NCI-H2171 (cell line): ENCODE measurements at places on chromosomes 12 and 14.

DNA sequence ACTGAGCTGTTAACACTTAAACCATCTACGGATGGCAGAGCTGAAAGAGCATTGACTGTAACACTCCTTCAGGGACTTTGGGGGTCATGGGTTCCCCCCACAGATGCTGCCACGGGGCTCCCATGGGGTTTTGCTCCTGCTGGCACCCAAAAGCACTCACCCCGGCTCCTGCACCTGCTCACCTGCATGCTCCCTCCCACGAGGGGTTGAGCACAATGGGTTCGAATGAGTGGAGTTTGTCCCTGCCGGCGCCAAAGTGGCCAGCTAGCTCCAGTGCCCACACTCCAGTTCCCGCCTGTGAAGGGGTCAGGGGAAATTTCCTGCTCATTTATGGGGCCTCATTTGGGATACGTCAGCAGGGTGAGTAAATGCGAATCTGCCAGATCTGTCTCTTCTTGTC lies 40.7 kb downstream of the TNFAIP2 start:
- DNase-seq, result no peak

GRCh38 chr12:52195065-52195730 lies 3.4 kb upstream of the KRT80 start:
- DNase-seq, result no peak

DNA sequence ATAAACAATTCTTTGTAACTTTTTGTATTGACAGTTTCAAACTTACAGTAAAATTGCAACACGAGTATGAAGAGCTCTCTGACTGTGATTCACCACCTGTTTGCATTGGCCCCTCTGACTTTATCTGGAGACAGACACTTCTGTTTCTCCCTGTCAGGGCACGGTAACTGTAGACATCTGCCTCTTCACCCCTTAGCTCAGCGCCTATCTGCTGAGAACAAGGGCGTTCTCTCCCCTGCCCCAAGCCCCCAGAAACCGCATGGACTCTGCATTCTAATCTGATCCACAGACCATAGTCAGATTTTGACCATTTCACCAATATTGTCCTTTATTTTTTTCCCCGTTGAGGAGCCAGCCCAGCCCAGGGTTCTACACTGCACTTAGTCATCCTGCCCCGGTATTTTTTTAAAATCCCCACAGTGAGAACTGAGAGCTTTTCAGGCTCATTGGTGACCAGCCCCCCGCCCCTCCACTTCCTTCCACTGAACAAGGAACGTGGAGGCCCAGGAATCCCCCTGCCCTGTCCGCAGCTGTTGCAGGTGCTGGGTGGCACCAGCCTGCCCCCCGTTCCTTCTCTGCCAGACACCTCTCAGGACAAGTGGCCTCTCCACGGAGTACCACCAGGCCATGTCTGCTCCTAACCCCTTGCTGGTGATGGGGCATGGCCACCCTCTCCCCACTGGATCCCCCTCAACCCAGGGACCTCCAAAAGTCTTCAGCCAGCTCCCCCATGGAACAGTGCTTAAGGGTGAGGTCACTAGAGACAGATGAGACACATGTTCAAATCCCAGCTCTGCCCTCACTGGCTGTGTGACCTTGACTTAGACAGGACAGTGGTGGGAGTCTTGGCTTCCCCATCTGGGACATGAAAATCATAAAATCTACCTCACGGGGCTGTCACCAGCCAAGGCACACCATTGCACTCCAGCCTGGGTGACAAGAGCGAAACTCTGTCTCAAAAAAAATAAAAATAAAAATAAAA lies 11.2 kb downstream of the RHOF start:
- DNase-seq, result peak; percentile 32

DNA sequence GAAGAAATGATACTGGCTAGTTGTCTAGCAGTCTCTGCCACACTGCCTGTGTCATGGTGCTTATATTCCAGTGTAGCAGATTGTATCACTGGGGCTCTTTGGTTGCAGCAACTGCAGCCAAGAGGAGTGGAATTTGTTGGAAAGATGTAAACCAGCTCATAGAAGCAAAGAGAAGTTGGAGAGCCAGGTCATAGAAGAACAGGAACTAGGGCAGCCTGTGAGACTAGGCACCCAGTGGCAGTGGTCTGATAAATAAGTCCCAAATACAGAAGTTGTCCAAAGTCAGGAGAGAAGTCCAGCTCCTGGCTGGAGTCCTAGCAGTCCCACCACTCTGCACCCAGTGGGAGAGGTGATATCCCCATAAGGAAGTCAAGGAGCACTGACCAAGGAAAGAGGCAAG lies 172.5 kb upstream of the ARID2 start:
- no peak for DNase-seq

DNA sequence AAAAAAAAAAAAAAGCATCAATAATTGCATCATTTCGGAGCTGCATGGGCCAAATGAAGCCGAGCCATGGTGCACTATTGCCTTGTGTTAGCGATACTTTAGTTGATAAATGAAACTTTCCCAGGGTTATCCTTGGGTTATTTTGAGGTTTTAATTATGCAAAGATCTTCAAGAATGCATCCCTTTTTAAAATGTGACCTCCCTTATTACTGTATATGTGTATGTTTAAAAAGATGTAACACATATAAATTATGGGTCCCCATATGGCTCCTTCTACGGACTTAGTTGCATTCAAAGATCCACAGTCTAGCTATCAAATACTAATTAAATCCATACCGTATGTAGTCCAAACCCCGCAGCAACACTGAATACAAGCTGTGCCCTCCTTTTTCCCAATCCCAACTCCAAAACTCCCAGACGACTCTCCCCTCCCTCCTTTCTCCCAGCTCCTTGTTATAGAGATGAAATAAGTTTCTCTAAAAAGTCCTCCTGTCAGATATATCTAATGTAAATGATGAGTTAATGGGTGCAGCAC lies 129.3 kb upstream of the MAP1LC3B2 start:
- no peak for DNase-seq

DNA sequence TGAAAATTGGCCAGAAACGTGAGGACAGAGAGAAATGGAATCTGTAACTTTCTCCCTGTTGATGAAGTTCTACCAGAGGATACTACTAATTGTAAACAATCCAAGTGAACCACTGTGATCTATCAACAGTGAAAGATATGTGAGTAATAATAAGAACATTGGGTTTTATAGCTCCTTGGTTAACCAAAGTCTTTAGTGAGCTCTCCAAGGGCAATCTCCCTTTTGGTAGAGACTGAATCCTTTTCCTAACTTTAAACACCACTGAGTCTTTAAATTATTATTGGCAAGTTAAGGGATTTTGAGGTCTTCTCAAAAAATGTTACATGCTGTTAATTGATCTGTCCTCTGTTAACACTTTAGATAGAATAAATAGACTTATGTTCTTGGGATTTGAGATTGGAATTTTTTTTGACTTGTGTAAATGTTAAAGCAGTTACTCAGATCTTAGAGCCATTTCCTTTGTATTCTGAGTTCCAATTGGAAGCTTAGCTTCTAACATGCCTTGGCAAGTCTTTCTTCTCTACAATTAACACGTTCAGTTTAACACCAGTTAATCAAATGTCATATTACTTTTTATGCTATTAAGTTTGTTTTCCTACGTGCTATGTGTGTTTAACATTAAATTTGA lies 338.2 kb upstream of the DDHD1 start:
- DNase-seq, result no peak

GRCh38 chr14:45144658-45145057 lies 8.9 kb downstream of the FANCM start:
- DNase-seq, result no peak

GRCh38 chr12:132872073-132872855 lies 15.1 kb downstream of the CHFR start:
- DNase-seq, result no peak

GRCh38 chr12:78628491-78629100 lies 236.0 kb upstream of the SYT1 start:
- no peak for DNase-seq

DNA sequence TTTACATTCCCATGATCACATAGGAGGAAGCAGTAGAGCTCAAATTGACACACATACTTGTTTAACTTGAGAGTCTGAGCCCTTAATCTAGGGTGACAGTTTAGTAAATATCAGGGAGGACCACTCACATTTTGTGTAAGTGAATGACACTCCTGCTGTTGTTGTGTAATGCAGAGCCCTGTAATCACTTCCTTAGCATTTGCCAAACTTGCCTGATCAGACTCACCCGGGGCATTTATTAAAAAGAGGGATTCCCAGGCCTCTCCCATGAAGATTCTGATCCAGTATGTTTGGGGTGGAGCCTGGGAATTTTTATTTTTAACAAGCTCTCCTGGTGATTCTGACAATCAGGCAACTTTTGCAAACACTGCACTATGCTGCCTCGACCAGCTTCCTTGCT lies 119.6 kb downstream of the NUAK1 start:
- no peak for DNase-seq

GRCh38 chr14:68178282-68178681 lies 358.7 kb downstream of the RAD51B start:
- DNase-seq, result no peak

GRCh38 chr14:89720741-89721729 lies 233.5 kb downstream of the EFCAB11 start:
- DNase-seq, result no peak

DNA sequence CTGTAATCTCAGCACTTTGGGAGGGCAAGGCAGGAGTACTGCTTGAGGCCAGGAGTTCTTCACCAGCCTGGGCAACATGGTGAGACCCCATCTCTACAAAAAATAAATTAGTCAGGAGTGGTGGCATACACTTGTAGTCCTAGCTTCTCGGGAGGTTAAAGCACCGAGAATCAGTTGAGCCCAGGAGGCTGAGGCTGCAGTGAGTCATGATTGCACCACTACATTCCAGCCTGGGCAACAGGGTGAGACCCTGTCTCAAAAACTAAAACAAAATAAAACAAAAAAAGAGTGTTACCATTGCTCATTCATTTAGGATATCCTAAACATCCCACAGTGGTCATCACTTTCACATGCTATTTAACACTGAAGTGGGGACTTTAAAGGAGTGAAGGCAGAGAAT lies 7.8 kb downstream of the NEK9 start:
- no peak for DNase-seq

DNA sequence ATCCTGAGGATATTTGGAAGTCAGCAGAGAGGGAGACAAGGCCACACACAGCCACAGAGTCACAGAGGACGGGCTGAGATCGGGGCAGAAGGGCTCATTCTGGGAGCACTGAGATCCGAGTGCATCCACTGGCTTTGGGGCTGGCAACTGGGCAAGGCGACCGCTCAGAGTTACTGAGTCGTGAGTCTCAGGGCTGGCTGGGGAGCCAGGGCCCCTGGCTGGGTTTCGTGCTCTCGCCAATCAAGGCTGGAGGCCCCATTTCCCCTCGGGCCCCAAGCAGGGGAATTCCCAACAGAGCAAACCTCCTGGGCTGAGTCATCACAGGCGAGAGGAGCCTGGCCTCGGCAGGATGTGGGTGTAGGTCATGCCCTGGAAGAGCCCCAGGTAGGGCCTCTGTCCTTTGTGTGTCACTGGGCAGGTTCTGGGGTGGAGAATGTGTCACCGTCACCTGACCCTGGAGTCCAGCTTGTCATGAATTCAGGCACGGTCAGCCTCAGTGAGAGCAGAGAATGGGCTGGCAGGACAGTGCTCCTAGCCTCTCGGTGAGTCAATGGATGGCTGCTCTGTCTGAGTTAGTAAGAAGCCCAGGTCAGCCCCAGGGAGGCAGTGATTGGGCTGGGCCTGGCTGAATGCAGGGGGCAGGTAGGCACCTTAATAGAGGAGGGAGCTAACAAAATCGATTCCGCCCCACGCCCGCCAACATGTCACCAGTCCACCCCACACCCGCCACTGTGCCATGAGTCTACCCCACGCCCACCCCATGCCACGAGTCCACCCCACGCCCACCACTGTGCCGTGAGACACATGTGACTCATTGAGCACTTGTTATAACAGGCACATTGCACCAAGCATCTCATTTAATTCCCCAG lies 16.9 kb downstream of the ASB2 start:
- DNase-seq, result no peak

GRCh38 chr14:89509891-89510290 lies 92.9 kb upstream of the FOXN3 start:
- no peak for DNase-seq

GRCh38 chr14:23056145-23056955 lies 970 bp downstream of the CDH24 start:
- no peak for DNase-seq
